CD4-positive, alpha-beta memory T cell (primary cell): ENCODE measurements at places on chromosomes 4 and X. TPM values are rescaled to one million over a fixed set of nuclear protein-coding genes. Genes with fewer than 3 reads are reported as not detected.

- DNase-seq, result no peak
Observed at GRCh38 chrX:6460893-6461490, 73.9 kb downstream of the VCX3A start.

FAM9C gene
- polyA plus RNA-seq, result not detected

DNA sequence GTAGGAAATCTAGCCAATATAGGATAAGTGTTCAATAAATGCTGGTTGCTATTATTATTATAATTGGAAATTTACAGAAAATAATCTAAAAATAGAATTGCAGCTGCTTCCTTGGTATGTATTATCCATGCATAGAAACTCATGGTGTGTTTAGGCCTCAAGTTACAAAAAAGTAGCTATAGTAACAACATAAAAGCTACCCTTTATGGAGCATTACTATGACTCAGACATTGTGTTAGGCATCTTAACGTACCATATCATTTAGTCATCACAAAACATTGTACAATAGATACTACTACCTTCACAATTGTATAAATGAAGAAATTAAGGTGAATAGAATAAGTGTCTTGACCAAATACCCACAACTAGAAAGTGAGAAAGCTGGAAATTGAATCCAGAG, 126.9 kb upstream of the NRK start:
- DNase-seq, result no peak

- no peak for DNase-seq
Observed at GRCh38 chrX:148555101-148555500, 54.7 kb downstream of the AFF2 start.

GRCh38 chrX:67781132-67781531, 237.3 kb downstream of the AR start:
- no peak for DNase-seq

DNA sequence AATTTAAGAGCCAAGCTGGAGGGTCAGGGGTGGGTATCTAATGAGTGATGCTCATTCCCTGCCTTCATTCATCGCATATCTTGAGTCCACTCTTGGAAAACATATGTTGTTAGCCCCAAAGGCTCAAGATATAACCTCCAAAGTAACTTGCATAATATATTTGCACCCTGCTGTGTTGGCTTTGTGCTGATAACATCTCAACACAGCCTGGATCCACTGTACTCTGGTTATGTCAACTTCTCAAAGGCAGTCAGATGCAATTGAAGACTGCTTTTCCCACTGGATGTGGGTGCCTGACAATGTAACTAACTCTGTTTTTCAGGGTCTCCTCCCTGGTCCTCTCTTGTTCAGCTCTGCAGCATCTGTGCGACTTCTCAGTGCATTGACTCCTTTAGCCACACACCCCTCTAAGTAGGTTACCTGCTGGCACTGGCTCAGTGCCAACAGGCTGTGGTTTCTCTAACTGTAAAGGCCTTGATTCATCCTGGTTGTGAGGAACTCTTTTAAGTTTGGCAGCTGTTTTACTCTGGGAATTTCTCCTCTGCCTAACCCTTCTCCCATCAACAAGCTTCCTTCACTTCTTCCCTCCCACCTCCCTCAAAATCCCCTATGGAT, 28.1 kb downstream of the SLC16A2 start:
- DNase-seq, result peak; percentile 32

GRCh38 chr4:137647375-137647774, 115.1 kb upstream of the PCDH18 start:
- DNase-seq, result no peak

GRCh38 chr4:30716681-30717207, 3.4 kb upstream of the PCDH7 start:
- DNase-seq, result no peak

- no peak for DNase-seq
Observed at GRCh38 chr4:48296365-48296764, 26.7 kb upstream of the TEC start.

GRCh38 chrX:134999469-134999868, 8.7 kb downstream of the SMIM10 start:
- no peak for DNase-seq

DNA sequence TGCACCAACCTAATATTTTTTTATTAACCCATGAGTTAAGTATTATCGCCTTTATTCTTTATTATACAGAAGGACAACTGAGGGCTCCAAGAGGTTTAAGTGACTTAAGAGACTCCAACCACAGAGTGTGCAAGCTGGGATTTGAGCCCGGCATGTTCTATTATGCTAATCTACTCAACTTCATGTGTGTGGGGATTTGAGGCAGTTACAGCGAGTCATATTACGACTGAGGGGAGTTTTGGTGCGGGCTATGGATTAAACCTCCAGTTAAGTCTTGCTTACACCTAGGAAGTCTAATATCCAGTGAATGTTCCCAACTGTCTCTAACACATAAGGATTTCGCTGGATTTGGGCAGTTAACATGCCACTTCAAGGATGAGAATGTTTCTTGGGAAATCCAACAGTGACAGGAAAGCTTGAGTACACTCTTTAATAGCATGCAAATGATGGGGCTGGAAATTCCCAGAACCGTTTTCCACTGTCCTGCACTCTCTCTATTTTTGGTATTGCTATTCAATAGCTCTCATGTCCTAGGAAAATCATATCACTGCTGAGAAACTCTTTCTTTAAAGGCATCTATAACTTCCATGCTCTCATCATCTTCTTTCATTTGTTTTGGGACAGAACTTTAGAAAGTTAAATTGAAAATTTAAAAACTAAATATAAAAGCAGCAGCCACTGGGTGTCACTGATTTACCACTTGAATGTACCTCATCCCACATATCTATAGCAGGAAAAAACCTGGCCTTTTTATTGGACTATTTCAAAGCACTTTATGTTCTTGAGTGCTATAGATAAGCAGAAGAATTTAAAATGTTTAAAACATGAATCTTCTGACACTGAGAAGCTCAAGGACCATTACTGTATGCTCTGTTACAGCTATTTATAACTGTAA, 165.1 kb upstream of the TTC29 start:
- no peak for DNase-seq

- DNase-seq, result no peak
Observed at GRCh38 chr4:39367166-39367565, 1.0 kb upstream of the RFC1 start.

MCTS1 gene
- polyA plus RNA-seq, result 74.8 TPM

HTRA3 gene
- polyA plus RNA-seq, result not detected

GRCh38 chr4:113919611-113920010, 59.8 kb downstream of the ARSJ start:
- peak; percentile 15 for DNase-seq

- DNase-seq, result no peak
Observed at GRCh38 chr4:180086480-180087190, 2156.6 kb upstream of the TENM3 start.

- peak; percentile 42 for DNase-seq
Observed at GRCh38 chr4:163755013-163755412, 260.5 kb downstream of the TMA16 start.

DNA sequence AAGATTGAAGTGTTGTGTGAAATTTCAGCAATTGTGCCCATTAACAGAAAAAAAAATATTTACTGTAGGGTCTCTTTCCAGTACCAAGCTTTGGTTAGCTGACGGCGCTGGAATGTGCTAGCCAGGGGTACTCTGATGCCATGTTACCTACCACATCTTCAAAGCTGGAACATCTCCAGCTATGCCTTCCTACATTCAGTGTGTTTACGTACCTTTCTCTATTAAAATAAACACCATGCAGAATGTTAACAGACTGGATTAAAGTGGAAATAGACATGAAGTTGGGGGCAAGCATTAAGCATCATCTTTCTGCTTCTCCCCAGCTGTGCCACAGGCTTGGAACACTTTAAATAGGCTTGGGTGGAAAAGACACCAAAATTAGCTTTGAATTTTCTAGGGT, 65.9 kb downstream of the USP38 start:
- DNase-seq, result no peak

GRCh38 chr4:139301821-139302611, at the start of gene NDUFC1:
NDUFC1 (minus strand) TSS chr4:139302477; CDS start chr4:139295798, 6,679 bp downstream.
- DNase-seq, result peak; percentile 86

DNA sequence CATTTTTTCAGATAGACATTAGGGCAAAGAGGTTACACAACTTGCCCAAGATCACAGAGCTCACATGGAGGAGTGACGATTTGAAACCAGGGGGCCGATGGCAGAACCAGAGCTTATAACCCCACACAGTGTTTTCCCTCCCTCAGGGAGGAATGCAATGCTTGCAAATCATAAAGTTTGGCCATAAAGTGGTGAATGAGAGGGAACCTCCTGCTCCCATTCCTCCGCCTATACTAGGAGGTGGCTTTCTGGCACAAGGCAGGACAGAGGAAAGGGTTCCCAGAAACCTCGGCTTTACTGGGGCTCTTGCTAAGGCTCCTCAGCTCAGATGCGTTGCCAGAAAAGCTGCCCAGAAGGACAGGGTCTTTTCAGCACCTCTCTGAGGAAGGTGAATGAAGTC, 19.3 kb downstream of the TMEM154 start:
- no peak for DNase-seq

ENPP6 gene
- not detected for polyA plus RNA-seq

GRCh38 chr4:41471126-41472071, 66.6 kb upstream of the LIMCH1 start:
- no peak for DNase-seq

DNA sequence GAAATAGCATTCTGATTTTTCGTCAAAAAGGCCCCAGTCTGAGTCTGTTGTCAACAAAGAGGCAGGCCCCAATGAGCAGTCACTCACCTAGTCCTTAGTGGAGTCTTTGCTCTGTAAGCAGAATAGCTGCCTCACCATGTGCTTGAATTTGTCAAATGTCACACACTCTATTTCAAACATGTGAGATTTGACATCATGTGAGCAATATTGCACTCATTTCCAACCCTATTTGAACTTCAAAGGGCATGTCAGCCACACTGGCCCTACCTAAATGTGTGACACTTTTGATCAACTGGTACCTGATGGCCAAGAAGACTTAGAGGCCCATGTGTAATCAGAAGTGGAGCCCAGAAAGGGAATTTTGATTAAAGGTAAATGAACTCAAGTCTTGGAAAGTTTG, 59.4 kb upstream of the PLAC1 start:
- no peak for DNase-seq

RAPGEF2 gene
- 0.69 TPM for polyA plus RNA-seq

DNA sequence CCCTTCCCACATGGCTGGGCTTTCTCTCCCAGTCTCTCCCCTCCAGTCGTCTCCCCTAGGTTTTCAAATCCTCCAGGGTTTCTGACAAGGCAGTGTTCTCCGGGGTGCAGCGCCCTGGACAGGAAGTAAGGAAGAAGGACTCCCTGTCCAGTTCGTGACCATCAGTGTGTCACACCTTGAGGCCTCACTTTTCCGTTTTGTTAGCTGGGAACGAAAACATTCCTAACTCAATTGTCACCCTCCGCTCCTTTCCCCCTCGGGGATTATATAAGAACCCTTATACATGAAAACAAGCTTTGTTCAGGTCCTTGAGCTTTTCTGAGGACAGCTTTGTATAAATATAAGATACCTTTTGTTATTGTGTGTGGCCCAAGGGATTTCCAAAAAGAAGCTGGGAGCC, 92.1 kb downstream of the KDR start:
- DNase-seq, result no peak

HTN3 gene
- polyA plus RNA-seq, result not detected

GRCh38 chr4:24145591-24145990, 255.7 kb upstream of the PPARGC1A start:
- DNase-seq, result no peak

- DNase-seq, result no peak
Observed at GRCh38 chr4:151781026-151781425, 20.2 kb upstream of the GATB start.

DNA sequence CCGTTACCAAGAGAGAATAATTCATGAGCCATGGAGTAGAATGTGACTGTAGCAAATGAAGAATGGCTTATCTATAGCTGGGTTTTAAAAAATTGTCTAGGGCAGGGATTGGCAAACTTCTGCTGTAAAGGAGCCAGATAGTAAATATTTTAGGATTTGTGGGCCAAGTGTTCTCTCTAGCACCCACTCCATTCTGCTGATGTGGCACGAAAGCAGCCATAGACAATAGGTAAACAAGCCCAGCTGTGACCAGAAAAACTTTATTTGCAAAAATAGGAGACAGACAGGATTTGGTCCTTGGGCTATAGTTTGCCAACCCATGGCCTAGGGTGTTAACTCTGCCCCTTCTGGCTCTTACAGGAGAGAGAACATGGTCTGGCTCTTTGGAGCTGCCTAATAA, 127.2 kb downstream of the AKAP4 start:
- DNase-seq, result no peak

DNA sequence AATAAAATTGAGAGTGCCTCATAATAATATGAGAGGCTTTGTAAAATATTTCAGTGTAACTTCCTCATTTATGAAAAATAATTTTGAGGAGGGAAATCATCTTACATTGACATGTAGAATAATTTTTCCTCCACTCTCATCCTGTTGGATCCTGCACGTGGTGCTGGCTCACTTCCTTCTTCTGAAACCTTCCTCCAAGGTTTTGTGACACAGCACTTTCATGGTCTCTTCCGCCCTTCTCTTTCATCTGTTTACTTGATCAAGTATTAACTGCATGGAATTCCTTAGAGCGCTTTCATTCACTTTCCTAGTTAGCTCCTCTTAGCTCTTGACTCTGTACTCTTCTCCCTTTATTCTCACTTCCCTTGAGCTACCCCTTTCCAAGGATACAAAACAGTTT, 246.5 kb downstream of the RAPGEF2 start:
- DNase-seq, result no peak

FGB gene
- not detected for polyA plus RNA-seq

CRMP1 gene
- polyA plus RNA-seq, result not detected

GRCh38 chr4:11514779-11515419, 86.2 kb upstream of the HS3ST1 start:
- no peak for DNase-seq

FRAS1 gene
- polyA plus RNA-seq, result not detected

GATA1 gene
- not detected for polyA plus RNA-seq

DNA sequence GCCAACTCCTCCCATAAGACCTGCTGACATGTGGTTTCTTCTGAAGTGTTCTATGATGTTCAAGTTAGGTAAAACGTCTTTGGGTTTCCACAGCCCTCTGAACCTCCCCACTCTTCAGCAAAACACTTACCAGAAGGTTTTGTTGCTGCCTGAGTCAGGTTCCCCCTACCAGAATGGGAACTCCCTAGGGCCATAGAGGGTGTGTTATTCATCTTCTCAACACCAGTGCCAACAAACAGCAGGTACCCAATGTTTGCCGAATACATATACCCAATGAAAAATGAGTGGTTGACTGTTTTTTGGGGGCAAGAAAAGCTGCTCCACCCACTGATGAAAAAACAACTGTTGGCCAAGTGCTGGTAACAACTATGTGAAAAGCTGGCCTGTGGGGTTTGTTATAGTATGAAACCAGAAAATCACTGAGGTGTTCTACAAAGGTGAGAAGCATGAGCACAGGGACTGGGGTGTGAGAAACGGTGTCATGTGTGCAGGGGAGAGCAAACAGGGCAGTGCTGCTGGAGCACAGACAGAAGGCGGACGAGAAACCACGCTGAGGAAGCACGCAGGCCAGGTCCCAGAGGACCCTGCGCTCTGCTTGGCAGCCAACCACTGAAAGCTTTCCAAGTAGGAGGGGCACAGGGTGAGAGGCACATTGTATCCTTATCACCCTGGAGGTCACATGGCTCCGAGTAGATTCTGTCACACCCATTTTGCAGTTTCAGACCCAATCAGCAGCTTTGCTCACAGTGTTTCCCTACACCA, 28.8 kb downstream of the ATP8A1 start:
- DNase-seq, result peak; percentile 51

- no peak for DNase-seq
Observed at GRCh38 chrX:146881521-146881920, 67.0 kb upstream of the CXorf51A start.

DRP2 gene
- 0.13 TPM for polyA plus RNA-seq
